ENCODE measurements at places on chromosomes 12 and 14.

- DNase-seq: no peak
Measured at GRCh38 chr14:28577711-28578131, 188.9 kb upstream of the FOXG1 start.

DNA sequence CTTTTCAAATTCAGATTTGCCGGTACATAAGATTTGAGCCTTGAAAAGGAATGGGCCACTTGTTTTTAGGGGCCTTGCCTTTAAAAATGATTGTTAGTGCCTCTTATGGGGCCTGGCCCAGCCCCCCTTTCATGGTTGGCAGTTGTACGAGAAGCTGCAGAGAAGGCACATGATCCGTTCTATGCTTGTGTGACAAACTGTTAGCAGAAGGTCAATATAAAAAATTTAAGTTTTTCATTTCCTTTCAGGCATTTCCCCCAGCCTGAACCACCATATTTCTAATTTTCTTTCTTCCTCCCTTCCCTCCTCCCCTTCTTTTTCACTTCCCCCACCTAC is 119.1 kb downstream of the PLXNC1 start:
- DNase-seq: no peak

GRCh38 chr14:70170976-70171375 is 17.8 kb downstream of the SLC8A3 start:
- no peak for DNase-seq

DNA sequence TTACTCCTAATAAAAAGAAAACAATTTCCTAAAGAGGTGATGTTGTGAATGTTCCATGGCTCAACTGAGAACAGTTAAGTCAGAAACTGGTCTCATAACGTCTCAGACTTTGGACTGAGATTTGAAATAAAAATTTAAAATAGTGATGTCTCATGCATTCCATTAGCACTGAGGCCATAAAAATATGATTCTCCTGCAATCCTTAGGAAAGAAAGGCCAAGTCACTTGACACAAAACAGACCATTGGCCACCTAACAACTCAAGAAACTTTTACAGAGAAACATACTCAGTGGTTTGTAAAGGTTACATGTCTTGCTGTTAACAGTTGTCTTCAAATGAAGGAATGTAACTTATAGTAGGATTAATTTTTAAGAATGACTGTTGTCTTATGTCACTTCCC is 58.1 kb downstream of the STAB2 start:
- no peak for DNase-seq

DNA sequence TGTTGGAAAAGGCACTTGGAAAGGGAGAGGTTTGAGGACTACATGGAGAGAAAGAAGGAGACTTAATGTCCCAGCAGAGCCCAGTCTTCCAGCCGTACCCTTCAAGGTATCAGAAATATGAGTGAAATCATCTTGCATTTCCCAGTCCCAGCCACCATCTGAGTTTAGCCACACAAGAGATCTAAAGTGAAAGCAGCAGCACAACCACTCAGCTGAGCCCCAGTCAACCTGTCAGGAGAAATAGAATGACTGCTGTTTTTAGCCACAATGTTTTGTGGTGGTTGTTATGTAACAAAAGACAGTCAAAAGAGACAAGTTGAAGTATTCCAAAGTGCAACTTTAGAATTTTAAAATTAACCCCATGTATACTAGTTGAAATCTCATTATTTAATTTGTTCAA is 28.0 kb downstream of the DERA start:
- no peak for DNase-seq

DNA sequence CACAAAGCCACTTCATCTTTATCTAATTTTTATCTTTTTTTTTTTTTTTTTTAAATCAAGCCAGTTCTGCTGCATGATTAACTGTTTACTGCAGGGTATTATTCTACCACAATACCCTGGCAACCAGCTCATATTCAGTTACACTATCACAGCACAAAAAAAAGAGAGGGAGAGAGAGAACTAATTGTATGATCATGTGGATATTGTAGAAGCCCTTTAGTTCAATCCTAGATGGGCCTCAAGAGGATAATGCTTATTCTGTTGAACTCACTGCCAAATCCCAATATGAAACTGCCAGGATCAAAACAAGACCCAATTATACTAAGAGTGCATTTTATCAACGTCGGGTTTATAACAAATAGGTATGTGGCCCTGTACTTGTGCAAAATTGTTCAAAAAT is 51.5 kb downstream of the MED13L start:
- no peak for DNase-seq

DNA sequence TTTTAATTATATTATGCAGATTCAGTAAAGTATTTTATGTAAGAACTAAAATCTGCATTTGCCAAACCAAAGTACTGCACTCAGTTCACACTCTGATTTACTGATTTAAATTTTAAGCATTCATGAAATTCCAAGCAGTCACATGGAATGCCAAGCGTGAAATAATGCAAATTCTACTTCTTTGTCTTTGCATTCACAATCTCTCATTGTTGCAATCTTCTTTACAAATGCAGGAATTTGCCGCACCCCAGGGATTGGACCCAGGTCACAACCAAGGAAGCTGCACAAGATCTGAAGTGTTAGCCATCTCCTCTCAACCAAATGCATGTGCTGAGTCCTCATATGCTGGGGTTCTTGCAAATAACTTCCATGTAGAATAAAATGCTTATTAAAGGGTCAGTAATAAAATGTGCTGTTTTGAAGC is 71.9 kb downstream of the TUNAR start:
- DNase-seq: no peak

- DNase-seq: no peak
Measured at GRCh38 chr12:48601013-48601756, 31.3 kb upstream of the LALBA start.

- no peak for DNase-seq
Measured at GRCh38 chr14:77058117-77058516, 29.6 kb upstream of the IRF2BPL start.

- no peak for DNase-seq
Measured at GRCh38 chr12:128245121-128245520, 21.8 kb upstream of the TMEM132C start.

GRCh38 chr12:104746467-104747088 is 211.5 kb downstream of the SLC41A2 start:
- no peak for DNase-seq

GRCh38 chr12:132469423-132469822 is 20.5 kb upstream of the FBRSL1 start:
- no peak for DNase-seq

All from stimulated activated CD4-positive, alpha-beta T cell treated with anti-CD3 and anti-CD28 coated beads, Interleukin-1b, Interleukin-23, amount 100 ng/mL, for 1 hour (primary cell).